Stimulated activated naive B cell treated with anti-CD40 and anti-IgM and Interleukin-4, amounts not matched to agents 10 μg/mL and 1 μg/mL and 100 μg/mL, for 72 hours (primary cell): ENCODE measurements at places on chromosomes 5 and 9.

DNA sequence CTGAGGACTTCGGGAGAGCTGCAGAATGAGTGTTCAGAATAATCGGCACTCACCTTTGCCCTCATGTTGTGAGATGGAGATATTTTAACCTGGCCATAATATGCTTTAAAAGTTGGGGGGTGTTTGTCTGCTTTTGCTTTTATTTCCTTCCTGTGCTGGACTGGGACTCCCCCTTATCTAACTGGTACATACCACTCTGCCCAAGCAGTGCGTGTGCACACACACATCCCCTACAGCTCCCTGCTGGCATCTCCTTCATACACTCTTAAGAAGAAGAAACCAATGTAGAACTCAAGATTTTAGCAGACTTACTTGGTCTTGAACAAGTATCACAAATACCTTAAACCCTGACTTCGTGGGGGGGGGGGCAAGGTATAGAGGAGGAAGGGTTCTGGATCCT, 146.2 kb upstream of the DMRT1 start:
- no peak for DNase-seq

GRCh38 chr9:89397471-89397870, 79.2 kb downstream of the SECISBP2 start:
- no peak for DNase-seq

GRCh38 chr9:21741151-21741550, 61.3 kb upstream of the MTAP start:
- DNase-seq: no peak

DNA sequence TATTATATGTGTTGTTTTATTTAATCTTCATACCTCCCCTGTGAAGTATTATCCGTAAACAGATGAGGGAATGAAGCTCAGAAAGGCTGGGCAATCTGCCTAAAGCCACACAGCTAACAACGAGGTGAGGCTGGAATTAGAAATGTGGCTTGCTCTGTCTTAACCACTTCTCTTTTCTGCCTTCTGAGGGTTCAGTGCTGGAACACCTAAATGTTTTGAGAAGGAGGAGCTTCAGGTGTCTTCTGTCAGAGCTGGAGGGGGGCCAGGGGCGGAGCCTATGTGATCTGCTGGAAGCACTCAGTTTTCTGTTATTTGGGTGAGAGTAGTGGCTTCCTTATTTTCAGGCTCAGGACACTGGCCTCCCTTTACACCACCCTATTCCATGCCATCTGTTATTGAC, 35.0 kb upstream of the ARAP3 start:
- DNase-seq: no peak

- no peak for DNase-seq
These were observed 101.3 kb downstream of the NPR3 start for GRCh38 chr5:32812399-32812798.

- DNase-seq: no peak
These were observed 5.1 kb upstream of the SPIN1 start for GRCh38 chr9:88383176-88383575.

GRCh38 chr9:92790542-92791527, 26.2 kb upstream of the BICD2 start:
- peak; percentile 61 for DNase-seq

DNA sequence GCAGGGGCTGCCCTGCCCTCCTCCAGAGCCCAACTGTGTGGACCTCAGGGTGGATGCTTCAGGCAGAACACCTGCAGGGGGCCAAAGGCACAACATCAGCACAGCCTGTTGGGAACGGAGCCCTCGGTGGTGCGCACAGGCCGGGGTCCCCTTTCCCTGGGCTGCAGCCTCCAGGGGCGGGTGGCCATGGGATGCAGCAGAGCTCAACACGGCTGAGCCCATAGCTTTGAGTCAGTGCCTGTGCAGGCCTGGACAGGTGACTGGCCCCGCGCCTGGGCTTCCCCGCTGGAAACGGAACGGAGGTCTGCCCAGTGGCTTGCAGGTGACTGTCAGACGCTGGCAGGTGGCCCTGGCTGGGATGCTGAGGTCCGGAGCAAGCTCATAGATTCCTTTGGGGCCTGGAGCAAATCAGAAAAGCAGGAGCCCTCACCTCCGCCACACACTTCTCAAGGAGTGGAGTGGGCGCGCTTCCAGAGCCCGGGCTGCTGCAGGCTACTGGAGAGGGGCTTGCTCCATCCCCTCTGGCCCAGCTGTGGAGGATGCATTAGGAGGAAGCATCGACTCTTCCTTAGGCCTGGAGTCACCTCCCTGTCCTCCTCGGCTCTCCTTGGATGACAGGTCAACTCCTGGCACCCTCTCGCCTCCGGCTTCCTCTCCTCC, 69.8 kb upstream of the RNU6ATAC start:
- DNase-seq: no peak

GRCh38 chr5:66443462-66444130, 152.6 kb upstream of the MAST4 start:
- DNase-seq: no peak

GRCh38 chr9:127273326-127273725, 8.8 kb downstream of the GARNL3 start:
- DNase-seq: no peak

DNA sequence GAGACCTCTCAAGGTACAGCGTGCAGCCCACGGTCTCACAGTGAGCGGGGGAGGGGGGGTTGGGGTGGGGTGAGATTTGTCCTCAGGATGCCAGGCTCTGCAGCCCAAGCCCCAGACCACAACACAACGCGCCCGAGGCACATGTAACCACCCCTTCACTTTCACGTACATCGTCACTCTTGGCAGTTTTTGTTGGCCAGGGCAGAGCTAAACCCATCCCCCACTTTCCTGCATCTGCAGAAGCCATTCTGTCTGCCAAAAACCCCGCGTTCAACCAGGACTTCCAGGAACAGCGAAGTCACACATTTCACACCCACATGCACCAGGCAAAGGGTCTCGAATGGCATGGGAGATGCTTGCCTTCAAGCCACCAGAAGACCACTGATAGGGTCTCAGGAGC, 9.4 kb upstream of the SMIM23 start:
- DNase-seq: no peak

DNA sequence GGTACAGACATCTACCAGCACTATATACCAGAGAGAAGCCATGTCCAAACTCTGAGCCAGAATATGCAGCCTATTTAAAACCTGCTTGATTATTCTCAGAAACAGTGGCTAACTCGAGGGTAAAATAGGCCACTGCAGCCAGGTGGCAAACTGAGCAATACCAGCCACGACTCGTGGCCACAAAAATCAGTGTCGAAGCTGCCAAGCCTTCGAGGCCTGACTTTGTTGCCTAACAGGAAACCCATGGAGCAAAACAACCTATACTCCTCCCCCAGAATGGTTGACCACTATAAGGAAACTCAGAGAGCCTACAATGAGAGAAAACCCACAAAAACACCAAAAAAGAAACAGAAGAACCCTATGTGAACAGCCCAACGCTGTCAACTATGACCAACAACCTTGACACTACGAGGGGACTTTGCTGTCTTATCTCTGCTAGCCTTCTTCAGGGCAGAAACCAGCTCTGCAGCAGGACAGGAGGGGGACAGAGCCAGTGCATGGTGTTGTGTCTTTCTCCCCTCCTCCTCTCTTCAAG, 133.8 kb downstream of the TMEM174 start:
- DNase-seq: no peak

GRCh38 chr5:131488463-131488862, 146.6 kb downstream of the RAPGEF6 start:
- no peak for DNase-seq

- no peak for DNase-seq
These were observed 31.3 kb upstream of the SEC16A start for GRCh38 chr9:136514022-136514714.

- DNase-seq: no peak
These were observed 1.8 kb downstream of the FGF10 start for GRCh38 chr5:44387406-44387805.

GRCh38 chr9:74958587-74958986, 5.9 kb upstream of the C9orf40 start:
- no peak for DNase-seq

GRCh38 chr5:135894789-135895188, 852 bp downstream of the IL9 start:
- DNase-seq: no peak

GRCh38 chr5:132010989-132011621, 353 bp downstream of the ACSL6 start:
- DNase-seq: no peak

DNA sequence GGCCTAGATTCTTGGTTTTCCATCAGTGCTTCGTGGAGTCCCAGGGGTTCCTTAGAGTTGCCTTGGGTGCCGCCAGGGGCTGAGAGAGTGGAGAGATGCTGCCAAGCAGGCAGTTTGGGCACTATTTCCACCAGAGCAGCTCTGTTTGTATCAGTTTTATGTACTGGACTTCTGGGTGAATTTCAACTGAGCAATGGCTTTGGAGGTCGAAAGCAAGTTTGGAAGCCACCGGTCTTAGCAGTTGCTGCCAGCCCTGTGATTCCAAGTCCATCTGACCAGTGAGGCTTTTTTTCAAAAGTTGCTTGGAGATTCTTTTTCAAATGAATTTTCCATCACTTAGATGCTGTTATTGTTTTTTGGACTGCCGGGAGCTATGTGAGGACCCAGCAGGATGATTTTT, 68.5 kb downstream of the ANGPTL2 start:
- DNase-seq: no peak

DNA sequence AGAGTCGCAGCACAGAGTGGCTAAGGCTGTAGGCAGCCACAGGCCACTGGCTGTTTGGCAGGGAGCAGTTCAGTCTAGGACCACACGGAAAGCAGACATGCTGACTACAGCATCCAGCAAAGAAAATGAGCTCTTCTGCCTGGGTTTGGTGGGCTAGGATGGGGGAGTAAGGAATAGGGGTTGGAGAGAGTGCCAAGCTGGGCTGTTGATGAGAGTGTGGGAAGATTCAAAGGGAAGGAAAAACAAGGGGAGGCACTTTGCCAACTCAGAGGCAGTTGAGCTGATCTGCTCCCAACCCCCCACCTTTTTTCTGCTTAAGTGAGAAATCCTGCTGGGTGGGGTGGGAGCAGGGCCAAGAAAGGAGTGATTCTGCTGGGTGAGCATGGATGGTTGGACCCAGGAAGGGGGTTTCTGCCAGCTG, 35.9 kb downstream of the SVEP1 start:
- no peak for DNase-seq

GRCh38 chr5:168531987-168532864, 3.1 kb downstream of the FBLL1 start:
- no peak for DNase-seq

DNA sequence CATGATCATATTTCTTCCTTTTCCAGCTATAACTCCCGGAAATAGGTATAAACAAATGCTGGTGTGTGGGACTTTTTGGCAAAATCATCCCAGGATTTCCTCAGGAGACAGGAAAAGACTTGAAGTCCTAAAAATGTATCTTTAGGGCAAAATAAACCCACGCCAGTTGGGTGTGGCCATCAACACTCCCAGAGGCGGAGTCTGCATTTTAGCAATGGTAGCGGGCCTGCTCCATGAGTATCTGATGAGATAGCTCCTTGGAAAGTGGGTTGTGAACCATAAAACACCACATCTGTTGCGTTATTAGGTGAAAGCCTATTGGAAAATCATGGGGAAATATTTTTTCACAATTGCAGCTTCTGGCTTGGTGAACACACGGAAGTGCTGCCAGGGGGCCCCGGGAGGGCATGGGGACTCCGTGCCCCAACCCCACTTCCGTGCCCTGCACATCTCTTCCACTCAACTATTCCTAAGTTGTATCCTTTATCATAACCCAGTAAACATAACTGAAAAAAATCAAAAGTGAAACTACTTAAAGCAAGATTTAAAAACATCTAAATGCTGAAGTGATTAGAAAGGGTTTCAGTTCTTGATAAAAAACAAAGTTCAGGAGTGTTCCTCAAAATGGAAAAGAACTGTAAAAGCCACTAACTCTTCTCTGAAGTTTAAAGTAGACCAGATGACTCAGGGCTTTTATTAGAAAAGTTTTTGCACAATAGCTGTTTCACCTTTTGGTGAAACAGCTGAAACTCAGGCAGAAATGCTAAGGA, 111.2 kb downstream of the LRRC70 start:
- DNase-seq: no peak

- no peak for DNase-seq
These were observed 420.6 kb downstream of the CTNND2 start for GRCh38 chr5:11483630-11484029.

GRCh38 chr9:116686135-116686534, 970 bp upstream of the TRIM32 start:
- no peak for DNase-seq

DNA sequence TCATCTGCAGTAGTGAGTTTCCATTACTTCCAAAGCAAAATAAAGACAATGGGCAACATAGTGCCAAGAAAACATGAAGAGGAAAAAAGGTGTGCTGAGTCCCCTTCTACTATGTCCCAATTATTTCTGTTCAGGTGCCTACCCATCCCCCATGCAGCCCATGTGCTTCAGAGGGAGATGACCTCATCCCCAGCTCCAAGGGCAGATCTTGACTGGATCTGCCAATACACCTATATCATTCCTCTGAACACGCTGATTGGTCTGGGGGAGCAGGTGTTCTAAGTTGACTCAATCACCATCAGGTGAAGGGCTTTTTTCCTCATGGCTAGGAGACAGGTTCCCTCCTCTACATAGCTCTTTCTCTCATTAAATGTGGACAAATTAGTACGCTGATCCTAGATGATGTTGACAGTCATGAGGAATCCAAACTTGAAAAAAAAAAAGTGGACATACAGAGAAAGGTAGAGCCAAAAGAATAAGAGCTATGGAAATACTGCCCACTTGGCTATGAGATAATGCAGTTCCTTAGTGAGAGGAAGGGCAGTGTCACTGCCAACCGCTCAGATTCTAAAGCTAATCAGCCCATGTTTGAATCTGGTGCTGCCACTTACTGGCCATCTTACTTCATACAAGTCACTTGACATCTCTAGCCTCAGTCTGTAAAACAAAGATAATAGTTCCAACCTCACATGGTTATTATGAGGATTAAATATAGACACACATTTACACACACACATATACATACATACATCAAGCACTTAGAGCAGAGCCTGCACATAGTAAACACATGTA, 23.1 kb downstream of the PRELID2 start:
- no peak for DNase-seq

DNA sequence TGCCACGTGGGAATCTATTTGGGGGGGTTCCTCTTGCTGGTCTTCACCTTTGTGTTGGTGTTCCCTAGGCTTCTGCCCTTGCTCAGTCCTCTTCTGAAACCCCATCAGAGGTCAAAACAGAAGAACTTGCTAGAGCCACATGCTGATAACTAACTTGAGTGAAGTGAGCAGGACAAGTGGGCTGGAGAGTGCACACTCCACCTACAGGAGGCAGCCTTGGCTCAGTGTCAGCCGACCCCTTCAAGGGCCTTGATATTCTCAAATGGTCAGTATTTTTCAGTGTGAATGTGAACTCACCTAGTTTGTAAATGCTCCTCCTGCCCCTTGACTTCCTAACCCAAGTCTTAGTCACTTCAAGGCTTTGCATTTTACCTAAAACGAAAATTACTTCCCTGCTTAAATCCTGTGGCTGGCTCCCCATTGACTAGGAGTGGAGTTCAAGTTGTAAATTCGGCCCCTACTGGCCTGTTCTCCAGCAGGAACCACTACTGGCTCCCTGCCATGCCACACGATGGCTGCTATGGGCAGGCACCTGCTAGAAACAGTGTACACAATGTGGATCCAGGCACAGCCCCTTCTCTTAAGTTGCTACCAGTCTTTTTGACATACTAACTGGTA, 3.6 kb upstream of the SLC1A3 start:
- DNase-seq: no peak

GRCh38 chr5:72018143-72018803, 89.0 kb upstream of the MAP1B start:
- peak; percentile 28 for DNase-seq

- DNase-seq: no peak
These were observed 3.9 kb upstream of the GNAQ start for GRCh38 chr9:78035383-78035993.
